Inflammatory macrophage treated with lipopolysaccharide for 4 hours (primary cell): ENCODE measurements at places on chromosomes 12 and 14.

- DNase-seq, result no peak
Observed at GRCh38 chr12:94863321-94864035, 140.0 kb downstream of the NDUFA12 start.

GRCh38 chr12:95169368-95169767, 47.9 kb downstream of the FGD6 start:
- DNase-seq, result peak; percentile 88

DNA sequence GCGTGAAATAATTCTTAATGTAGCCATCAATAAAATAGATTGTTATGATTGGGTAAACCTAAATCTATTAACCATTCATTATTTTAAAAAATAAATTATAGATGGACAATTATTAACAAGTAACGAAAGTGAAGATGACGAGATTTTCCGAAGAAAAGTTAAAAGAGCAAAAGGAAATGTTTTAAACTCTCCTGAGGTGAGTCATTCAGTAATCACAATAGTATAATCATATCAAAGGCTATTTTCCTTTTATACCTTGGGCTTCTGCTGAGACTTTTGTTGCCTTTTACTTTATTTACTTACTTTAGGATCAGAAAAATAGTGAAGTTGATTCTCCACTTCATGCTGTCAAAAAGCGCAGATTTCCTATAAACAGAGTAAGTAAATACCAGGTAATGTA, 45.6 kb downstream of the FANCM start:
- no peak for DNase-seq

GRCh38 chr12:60230056-60230455, 634.2 kb downstream of the SLC16A7 start:
- no peak for DNase-seq

DNA sequence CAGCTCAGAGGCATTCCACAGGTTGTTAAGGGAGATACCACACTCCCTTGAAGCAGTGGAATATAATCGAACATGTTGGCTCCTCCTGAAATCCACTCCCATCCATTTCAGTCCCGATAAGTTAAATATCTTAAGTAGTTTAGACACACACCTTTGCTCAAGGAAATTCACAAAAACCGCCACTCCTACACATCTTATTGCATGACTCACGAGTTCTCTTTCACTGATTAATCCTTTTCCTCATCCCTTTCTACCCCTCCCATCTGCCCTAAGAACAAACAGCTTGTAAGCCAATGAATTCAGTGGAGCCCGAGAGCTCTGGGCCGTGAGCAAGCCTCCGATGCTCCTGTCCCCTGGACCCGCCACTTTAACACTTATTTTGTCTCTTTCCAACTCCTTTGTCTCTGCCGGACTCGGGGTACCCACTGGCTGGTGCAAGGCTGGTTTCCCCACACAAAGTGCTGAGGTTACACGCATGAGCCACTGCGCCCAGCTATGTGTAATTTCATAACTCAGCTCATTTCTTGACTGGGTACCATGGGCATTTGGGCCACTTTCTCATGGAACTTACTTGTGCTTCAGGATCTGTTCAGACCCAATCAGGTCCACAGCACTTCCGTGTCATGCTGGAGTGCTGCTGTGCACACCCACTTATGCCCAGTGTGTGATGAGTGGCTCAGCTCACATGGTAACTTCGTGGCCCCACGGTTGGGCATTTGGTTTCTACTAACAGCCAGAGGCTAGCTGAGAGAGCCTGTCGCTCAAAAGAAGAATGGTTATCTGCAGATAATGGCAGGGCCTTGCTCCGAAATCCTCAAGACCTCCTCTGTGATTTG, 171.8 kb upstream of the ALG10B start:
- DNase-seq, result no peak

GRCh38 chr12:52372216-52373154, 5.2 kb upstream of the KRT85 start:
- DNase-seq, result peak; percentile 77

GRCh38 chr12:1108276-1108675, 117.3 kb downstream of the ERC1 start:
- peak; percentile 83 for DNase-seq

DNA sequence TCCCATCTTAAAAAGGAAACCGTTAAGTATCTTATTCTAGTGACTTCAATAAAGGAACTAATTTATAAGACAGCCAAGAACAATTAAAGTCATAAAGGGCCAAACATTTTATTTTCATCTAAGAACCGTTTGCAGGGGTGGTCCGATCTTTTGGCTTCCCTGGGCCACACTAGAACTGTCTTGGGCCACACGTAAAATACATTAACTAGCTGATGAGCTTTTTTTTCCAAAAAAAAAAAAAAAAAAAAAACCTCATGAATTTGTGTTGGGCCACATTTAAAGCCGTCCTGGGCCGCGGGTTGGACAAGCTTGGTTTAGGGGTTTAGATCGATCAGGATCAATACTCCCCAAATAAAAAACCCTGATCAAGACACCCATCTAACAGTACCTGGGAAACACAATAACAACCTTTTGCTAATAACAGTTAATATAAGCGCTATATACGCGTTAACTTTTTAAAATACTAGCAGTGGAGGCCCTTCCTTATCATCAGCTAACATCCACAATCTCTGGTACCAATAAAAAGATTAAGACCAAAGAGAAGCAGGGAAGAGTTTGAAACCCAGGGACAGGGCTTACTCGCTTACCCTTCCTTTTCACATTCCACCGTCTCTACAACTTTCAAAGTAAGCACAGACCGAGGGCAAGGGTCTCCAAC, 1.1 kb downstream of the NAP1L1 start:
- DNase-seq, result no peak

DNA sequence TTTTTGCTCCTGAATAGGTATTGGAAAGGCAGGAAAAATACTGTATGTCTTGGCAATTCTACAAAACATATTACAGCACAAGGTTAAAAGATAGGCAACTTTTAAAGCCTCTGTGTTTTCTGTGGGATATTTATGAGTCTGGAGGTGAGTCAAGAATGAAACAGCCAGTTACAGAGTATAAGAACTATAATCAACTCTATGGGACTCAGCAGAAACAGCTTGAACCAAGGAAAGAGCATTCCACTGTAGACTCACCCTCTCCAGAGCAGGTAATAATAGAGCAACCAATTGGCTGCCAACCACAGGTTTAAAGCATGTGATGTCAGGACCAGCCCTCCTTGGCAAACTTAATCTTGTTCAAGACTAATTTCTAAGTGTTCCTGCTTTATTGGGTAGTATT, 100.5 kb upstream of the MDM1 start:
- no peak for DNase-seq

- DNase-seq, result no peak
Observed at GRCh38 chr14:32354716-32355115, 25.6 kb downstream of the AKAP6 start.

- peak; percentile 63 for DNase-seq
Observed at GRCh38 chr12:615620-616019, 47.6 kb downstream of the NINJ2 start.

GRCh38 chr12:95303476-95303875, 85.9 kb downstream of the VEZT start:
- no peak for DNase-seq

DNA sequence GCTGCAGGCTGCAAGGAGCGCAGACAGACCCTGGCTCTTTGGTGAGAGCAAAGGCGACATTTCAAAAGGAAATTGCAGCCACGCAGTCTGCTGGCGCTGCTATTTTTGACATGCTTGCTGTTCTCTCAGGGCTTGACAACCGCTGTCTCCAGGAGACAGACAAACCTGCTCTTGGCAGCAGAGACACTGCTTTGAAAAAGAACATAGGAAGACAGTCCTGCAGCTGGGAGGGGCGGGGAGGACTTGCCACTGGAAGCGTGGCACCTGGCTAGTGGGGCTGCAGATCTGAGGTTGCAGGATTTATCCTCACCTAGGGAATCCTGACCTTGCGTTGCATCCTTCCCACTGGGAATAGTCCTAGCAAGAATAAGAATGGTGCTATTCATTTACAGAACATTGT, 91.8 kb upstream of the KCNA1 start:
- no peak for DNase-seq

DNA sequence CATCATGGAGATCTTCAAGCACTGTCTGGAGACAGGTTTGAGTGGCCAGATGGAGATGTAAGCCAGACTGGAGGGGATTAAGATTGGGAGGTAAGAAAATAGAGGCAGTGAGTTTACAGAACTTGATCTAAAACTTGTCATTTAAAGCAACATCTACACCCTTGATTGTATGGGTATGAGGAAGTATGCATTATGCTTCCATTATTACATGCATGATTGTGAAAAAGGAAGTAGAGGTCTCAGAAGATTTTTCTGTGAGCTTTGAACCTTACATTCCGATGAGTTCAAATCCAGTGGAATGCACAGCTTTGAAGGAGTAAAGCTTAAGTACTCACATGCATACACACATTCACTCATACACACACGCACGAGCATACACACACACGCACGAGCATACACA, 550.8 kb downstream of the MED13L start:
- no peak for DNase-seq

DNA sequence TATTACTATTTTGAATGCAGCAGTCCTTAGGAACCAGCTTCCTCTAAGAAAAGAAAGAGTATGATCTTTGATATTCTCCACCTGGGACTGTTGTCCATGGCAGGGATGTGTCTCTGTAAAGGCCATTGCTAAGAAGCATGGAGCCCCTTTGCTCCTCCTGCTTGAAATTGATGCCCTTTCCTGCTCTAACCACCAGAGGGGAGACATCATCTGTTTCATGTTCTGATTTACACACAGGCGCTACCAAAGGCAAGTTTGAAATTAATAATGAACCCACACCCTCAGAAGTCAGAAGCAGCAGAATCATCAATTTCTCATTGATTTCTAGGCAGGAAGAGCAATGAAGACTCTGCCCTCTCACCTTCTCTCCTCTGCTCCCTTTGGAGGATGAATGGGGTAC, 253.8 kb downstream of the RMST start:
- no peak for DNase-seq

DNA sequence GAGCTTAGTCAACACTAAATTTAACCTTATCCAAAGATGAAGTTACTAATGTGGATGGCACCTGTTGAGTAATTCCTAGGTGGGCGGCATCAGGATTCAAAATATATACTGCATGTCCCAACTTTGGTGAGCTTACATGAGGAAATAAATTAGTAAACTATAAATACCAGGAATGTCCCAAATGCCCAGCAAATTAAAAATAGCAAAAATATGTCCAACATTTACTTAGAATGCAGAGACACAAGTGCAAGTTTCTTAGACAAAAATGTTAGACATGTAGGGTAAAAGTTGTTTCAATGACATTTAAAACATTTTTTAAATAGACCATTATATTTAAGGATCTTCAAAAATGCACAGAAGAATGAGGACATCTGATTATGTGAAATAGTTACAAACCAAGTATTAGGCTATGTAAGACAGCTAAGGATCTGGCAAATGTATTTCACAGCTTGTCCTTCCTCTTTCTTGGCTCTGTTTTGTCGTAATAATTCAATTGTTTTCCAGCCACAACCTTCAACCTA, 115.9 kb downstream of the NAV3 start:
- DNase-seq, result no peak

GRCh38 chr12:94660436-94660835, 10.1 kb upstream of the TMCC3 start:
- no peak for DNase-seq

DNA sequence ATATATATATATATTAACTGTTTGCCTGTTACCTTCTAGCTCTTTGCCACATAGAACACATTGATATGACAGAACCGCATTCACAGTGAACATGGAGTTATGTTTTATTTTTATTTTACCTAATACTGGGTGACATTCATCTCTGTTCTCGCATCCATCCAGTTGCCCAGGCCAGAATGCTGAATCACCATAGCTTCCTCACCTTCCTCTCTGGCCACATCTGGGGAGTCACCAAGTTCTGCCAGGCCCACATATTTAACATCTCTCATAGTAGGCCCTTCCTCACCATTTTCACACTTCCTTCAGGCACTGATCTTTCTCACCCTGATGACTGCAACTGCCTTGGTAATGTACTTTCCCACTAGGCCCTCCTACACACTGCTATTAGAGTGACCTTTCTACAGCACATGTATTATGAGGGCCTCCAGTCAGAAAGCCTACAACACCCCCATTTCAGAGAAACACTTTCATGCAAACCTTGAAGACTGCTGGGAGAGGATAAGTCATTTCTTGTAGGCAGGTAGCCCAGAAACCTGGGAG, 106.8 kb downstream of the LGR5 start:
- DNase-seq, result peak; percentile 8

DNA sequence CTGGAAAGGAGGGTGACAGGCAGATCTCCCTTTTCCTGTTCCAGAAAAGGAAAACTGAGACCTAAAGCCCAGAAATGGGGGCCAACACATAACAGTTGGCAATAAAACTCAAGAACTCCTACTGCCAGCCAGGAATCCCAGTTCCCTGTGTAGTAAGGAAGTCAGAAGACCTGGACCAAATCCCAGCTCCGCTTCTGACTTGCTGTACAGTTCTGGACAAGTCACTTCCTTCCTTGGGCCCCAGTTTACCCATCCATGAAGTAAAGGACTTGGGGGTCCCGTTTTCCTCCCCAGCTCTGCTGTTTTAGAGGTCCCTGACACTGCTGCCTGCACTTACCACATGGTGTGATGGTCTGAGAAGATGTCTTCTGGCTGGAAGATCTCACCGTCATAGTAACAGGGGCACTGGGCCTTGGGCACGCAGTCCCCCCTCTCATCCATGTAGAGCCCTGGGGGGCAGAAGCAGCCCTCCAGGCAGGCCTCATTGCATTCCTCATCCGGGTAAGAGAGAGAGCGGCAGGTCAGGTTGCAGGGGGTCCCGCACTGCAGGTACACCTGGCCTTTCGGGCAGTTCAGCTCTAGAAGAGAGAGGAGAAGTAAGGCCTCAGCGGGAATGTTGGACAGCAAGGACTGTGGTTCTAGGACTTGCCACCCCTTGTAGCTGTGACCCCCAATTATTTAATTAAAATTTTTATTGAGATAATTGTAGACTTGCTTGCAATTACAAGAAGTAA, 72.1 kb downstream of the VWF start:
- no peak for DNase-seq

DNA sequence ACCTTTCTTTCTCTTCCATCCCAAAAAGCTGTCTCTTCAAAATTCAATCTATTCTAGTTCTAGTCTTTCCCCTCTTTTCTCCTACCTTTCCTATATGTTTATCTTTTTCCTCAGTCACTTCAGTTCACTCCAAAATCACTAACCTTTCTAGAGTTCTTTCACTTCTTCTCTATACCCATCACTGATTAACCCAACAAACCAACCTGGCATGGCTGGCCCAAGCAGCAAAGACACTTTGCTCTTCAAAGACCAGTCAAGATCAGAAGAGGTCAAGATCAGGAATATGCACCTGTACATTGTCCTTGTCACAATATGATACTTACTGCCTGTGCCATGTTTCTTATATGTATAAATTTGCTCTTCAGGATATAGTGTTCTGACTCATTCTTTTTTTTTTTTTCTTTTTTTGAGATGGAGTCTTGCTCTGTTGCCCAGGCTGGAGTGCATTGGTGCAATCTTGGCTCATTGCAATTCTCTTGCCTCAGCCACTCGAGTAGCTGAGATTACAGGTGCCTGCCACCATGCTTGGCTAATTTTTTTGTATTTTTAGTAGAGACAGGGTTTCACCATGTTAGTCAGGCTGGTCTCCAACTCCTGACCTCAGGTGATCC, 112.9 kb downstream of the C12orf42 start:
- DNase-seq, result no peak
